ENCODE measurements at places on chromosomes 7 and 10.

- no peak for DNase-seq
Measured at GRCh38 chr7:51327287-51327717, 10.7 kb upstream of the COBL start.

- no peak for DNase-seq
Measured at GRCh38 chr7:83159731-83160130, 3.0 kb downstream of the PCLO start.

- no peak for DNase-seq
Measured at GRCh38 chr10:1523221-1523620, 214.1 kb downstream of the ADARB2 start.

GRCh38 chr7:104005197-104005596 lies 15.7 kb upstream of the RELN start:
- peak; percentile 47 for DNase-seq

- DNase-seq, result no peak
Measured at GRCh38 chr10:20147684-20148083, 331.5 kb downstream of the PLXDC2 start.

DNA sequence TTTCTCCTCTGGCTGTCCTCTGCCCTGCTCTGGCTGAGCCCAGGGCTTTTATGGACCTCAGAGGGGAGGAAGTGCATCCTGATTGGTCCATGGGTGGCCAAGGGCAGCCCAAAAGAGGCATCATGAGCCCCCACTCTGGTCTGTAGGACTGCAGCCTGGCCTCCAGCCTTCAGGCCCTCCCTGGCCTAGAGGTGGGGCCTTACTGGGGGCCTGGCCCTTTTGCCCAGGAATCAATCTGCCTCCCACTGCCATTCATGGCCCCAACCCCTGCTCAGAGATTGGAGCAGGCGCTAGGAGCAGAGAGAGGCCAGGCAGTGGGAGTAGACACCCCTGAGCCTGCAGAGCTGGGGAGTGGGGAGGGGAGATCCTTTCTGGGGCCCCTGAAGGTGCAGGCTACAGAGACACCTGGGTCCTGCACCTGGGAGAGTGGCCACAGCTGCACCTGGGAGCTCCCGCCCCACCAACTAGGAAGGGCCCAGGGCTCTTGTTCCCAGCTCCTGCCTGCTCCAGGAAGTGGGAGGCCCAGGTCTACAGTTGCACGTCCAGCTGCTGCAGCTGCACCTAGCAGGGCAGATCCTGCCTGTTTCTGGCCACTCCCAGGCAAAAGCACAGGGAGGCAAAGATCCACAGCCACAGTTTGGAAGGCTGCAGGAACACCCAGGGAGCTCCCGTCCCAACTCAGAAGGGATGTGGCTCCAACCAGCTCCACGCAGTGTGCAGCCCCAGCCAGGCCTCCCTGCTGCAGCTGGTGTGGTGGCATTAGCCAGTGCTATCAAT lies 6.4 kb upstream of the DYNC2I1 start:
- DNase-seq, result no peak

DNA sequence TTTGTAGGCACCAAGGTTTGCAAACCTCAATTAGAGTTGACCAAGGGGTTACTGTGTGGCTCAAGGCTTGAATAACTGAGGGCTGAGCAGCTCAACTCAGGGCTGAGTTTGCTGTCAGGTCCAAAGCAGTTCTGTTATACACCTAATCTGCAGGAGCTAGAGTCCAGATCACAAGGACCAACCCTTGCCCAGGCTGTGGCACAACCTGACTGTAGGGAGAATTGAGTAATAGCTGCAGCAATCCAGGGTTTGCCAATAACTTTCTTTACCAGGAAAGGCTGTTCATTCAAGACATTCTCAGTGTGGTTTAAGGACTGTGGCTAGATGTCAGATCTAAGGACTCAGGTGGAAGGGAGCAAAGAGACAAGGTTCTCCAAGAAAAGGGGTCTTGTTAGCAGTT lies 115.6 kb upstream of the IMMP2L start:
- no peak for DNase-seq

GRCh38 chr10:94193466-94193924 lies 169.2 kb downstream of the NOC3L start:
- peak; percentile 31 for DNase-seq

GRCh38 chr10:124213471-124213870 lies 120.1 kb upstream of the CHST15 start:
- no peak for DNase-seq

DNA sequence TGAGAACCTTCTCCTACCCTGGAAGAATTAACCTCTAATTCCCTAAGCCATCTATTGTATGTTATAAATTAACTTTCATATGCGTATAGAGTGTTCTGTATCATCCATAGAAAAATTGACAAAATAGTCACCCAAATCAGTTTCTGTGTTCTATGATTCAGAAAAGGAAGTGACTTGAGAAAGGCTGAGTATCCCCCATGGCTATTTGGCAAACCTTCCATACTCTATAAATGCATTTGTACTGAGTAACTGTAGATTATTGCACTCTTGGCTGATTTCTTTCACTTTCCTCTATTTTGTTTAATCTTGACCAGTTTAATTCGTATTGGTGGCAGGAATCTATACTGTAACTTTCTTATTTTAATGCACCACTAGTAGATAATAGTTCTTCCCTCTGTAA lies 182.2 kb downstream of the HTR7 start:
- peak; percentile 46 for DNase-seq

- no peak for DNase-seq
Measured at GRCh38 chr10:75430000-75430763, 1.2 kb upstream of the LRMDA start.

DNA sequence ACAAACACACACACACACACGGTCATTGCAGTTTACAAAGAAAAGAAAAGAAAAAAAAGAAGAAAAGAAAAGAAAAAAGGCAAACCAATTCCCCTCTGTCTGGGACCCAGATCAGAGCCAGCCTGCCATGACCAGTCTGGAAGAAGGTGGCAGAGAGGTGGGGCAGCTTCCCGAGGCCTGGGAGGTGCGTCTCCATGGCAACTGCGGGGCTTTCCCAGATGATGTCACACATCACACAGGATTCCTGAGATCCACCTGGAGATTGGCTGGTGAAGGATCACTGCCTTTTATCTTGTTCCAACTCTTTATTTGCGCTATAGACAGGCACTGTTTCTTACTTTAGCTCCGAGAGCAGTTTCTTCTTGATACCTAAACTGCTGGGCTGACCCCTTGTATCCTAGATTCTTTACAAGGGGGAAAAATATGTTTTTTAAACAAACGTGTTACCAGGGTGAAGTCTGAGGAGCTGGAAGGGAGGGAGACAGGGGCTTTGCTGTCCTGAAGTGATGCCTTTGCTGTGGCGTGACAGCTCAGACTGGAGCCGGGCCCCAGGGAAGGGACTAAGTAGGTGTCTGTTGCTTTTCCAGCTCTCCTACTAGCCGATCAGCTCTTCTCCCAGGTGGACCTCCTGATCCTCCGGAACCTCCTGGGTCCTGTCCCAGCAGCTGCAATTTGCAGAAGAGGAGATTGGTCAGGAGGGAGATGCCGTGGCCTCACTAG lies 298.5 kb downstream of the KLF6 start:
- DNase-seq, result no peak

DNA sequence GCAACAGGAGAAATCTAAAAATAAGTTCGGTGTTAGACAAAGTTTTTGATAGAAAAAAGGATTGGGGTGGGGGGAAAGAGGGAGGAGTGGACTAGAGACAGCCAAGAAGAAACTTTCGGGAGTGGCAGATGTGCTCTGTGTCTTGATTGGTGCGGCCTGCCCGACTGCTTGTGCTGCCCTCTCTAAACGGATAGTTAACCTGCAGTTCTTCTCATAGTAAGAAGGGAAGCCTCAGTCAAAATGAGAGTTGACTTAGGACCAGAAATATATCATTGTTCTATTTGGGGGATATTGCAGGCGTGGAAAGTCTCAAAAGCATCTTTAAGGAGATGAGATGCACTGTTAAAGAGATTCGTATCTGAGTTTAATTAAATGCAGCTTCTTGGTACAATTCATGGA lies 39.3 kb downstream of the UBE3C start:
- DNase-seq, result no peak

DNA sequence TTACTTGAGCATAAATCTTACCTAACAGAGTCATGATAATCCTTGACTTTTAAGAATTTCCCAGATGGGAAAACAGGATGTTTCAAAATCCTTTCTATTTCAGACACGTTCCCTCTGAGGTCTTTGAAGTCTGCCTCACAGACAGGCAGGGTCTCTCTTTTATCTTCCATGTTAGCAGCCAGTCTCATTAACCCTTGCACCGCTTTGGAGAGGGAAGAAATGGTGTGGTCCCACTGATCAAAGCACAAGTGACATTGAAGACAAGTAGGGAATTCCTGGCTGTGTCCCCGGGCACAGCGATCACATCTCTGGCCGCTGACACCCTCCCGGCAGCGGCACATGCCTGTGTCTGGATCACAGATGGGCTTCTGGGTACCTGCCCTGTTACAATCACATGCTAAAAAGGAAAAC lies 52.7 kb upstream of the LAMB1 start:
- DNase-seq, result no peak

Measured in non-pigmented ciliary epithelial cell (primary cell).